ENCODE measurements at places on chromosomes 11 and 22.
A peak's percentile ranks its signal among the peaks of the same experiment; 100 is the strongest.

DNA sequence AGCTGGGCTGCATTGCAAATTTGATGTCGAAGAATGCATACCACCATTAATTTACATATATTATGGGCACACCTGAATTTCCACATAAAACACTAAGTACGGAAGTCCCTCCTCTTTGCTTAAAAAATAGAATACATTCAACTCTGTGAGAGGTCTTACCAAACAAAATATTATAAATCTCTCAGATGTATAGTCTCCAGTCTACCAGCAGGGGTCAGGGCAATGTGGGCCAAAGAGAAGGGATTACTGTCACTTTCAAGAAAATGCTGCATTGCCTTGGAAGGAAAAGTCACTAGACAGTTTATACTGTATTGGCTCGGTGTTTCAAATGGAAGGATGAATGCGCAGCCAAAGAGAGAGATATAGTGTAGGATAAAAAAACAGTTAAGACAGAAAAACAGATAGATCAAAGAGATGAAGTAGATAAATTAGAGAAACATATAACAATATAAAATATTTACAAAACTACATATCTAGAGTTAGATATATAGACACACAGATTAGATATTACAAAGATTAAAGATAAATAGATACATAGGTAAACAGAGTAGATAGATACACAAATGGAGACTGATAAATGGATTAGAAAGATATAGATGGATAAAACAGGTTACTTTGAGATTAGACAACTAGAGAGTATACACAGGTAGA, 20.9 kb downstream of the SERGEF start:
- DNase-seq, result no peak

DNA sequence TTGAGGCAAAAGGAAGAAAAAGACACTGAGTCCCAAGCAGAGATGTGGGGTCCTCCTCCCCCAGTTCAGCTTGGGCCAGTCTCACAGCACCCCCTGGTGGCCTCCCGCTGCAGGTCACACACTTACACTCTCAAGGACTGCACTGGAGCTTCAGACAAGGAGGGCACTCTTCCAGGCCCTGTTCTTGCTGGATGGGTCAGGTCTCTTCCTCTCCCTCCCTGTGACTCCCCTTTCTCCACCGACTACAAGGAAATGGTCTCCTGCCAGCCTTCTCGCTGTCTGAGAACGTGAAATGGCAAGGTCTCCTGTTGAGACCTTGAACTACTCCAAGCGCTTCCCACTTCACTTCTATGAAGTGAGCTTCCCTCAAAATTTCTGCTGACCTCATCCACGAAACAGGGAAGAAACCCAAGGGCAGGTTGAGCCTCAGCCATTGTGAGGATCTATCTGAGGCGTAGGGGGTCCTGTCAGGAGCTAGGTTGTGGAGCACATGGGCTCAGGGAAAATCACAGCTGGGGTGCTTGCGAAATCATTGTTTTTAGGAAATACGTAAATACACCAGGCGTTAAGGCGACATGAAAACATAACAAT, 11.2 kb upstream of the IGLL1 start:
- peak; percentile 28 for DNase-seq

DNA sequence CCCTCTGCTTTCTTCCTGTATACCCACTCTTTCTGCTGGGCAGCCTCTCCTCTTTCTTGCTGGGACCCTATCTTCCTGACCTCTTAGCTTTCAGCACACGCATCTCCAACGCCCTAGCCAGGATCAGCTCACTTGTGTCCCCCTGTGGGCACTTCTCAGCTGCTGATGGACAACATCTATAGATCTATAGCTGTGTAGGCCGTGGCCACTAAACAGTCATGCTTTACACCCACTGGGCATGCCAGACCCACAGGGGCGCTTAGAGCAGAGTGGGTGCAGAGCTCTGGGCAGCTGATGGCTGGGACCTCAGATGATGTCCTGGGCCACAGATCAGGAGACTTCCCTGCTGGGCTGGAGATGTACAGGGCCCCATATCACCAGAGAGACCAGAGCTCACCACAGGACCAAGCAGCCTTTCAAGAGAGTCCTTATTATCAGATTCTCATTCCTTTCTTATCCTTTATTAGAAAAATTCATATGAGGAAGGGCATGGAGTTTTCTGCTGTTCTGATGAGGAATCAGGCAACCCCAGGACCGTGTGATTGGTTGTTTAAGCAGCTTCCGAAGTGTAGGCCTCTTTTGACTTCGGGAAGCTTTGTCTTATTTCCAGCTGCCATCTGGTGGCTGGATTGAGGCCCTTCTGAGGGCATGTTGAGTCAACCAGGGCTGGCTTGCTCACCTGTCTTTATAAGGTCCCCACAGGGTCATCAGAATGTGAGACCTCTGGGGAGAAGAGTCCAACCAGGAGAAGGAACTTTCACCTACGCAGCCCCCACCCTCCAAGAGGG, 60.5 kb downstream of the OSBP2 start:
- peak; percentile 49 for DNase-seq

DNA sequence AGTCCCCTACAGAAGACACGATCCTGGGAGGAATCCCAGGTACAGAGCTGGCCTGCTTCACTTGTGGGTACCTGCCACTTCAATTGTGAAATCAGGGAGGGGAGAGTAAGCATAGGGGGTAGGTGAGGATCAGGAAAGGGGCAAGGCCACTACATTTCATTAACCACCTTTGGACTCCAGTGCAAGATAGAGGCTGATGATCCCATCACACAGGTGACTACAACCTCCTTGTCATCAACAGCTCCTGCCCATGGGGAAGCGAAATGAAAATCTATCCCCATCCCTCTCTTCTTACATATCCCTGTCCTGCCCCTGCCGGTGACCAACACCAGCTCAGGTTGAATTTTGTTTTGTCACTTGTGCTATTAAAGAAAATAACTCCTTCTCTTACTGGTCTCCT, 64.7 kb upstream of the VPREB1 start:
- no peak for DNase-seq

DNA sequence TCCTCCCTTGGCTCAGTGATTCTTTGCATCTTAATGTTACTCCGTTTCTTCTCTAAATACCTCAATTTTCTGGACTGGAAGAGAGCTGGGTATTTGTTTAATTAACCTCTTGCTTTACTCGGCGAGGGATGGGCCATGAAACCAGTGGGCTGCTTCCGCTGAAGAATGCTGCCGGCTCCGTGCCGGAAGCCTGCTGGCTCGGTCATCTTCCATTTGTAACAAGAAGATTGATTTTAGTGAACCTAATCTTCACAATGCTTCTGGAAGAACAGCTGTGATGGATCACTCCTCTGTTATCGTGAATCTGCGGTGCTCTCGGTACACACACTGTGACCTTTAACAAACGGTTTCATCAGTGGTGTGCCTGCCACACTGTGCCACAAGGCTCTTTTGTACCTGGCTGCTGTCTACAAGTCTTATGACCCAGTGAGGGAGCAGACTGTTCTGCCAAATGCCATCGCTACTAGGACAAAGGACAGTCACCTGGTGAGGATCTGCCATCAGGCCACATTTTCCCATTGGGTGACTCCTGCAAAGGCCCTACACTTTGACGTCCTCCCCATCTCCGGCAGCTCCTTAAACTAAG, 25.3 kb upstream of the PARVB start:
- DNase-seq, result no peak

DNA sequence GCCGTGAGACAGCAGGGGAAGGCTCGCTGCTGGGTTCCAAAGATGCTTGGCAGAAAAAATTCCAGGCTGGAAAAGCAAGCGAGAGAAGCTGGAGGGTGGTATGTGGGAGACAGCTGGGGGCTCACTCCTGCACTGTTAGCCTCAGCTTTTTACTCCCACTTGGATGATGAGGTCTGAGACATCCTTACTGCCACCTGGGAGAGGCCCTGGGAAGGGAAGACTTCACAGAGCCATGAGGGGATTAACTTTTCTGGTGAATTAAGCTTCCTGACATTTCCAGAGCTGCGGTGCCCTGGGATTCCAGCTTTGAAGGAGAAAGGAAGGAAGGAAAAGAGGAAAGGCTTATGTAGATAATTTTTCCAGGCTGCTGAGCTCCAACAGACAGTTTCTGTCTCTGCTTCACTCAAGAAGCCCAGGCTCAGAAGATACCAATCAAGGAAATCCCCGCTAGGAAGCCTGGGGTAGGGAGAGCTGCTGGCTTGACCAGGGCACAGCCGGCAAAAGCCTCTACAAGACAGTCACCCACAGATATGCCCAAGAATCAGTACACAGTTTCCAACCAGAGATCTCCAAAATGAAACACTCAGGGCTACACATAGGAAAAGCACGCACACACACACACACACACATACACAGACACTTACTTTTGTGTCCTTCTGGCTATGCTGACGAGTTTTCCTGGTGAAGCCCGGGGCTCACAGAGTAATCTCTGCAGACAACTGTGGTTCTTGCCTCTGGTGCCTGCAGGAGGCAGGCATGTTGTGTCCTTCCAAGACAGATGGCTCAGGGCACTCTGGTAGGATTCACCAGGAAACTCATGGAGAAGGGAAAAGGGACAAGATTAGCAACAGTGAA, 907 bp downstream of the MCHR1 start:
- DNase-seq, result no peak

- no peak for DNase-seq
These were observed 79.6 kb downstream of the BBOX1 start for GRCh38 chr11:27120211-27120610.

- DNase-seq, result no peak
These were observed 8.4 kb upstream of the LMO2 start for GRCh38 chr11:33900159-33900840.

DNA sequence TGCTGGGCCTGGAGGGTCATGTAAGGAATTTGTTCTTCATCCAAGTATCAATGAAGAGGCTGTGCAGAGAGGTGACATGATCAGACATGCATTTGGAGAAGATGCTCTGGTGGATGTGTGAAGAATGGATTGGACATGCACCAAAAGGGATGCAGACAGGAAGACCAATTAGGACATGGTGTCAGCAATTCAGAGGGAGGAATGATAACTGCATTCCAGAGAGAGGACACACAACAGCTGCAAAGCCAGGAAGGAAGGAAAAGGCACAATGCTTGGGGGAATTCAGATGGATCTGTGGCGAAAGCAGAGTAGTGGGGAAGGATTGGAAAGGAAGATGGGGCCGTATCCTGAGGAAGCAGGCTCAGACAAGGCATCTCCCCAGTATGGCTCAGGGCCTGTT, 5.2 kb upstream of the ARRB1 start:
- no peak for DNase-seq

DNA sequence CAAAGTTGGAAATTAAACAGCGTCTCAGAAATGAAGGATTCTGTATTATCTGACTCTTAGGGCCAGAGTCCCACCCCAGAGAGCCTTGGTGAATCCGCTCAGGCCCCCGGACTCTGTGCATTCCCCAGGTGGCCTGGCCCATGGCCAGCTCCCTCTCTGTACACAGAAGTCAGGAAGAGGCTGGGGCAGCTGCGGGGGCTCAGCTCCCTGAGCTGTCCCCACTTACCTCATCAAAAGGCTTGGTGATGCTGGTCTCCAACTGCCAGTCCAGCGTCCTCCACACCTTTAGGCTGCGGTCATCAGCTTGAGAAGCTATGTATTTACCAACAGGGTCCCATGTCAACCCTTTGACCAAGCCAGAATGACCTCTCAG, 35.0 kb downstream of the HIRA start:
- no peak for DNase-seq

Measured in activated T-cell treated with anti-CD3 and anti-CD28 coated beads for 24 hours (primary cell).